ENCODE measurements at places on chromosomes 3 and 15. TPM values are rescaled to one million over a fixed set of nuclear protein-coding genes. Genes with fewer than 3 reads are reported as not detected.

The GHRL gene
- not detected for total RNA-seq

GRCh38 chr15:78715434-78715833 lies 74.4 kb upstream of the CHRNB4 start:
- H3K4me1 ChIP-seq: no peaks in the 10 kb centered on the region
- no peak overlapping the region for H3K4me3 ChIP-seq
- no peaks in the 10 kb centered on the region for H3K27me3 ChIP-seq
- H3K27ac ChIP-seq: no peak overlapping the region
- no peak for DNase-seq

The GNL3 gene
- 113 TPM for total RNA-seq

- H3K27ac ChIP-seq: no peak overlapping the region
- no peaks in the 10 kb centered on the region for H3K36me3 ChIP-seq
- H3K27me3 ChIP-seq: no peaks in the 10 kb centered on the region
- DNase-seq: peak; percentile 47
These were observed 36.0 kb downstream of the PSTPIP1 start for GRCh38 chr15:77030928-77031375.

GRCh38 chr15:25543196-25543595 lies 104.4 kb upstream of the UBE3A start:
- DNase-seq: no peak
- H3K36me3 ChIP-seq: no peaks in the 10 kb centered on the region
- no peaks in the 10 kb centered on the region for H3K27me3 ChIP-seq
- no peak overlapping the region for H3K27ac ChIP-seq
- no peak overlapping the region for H3K4me3 ChIP-seq

The STXBP5L gene
- total RNA-seq: 1.7 TPM

DNA sequence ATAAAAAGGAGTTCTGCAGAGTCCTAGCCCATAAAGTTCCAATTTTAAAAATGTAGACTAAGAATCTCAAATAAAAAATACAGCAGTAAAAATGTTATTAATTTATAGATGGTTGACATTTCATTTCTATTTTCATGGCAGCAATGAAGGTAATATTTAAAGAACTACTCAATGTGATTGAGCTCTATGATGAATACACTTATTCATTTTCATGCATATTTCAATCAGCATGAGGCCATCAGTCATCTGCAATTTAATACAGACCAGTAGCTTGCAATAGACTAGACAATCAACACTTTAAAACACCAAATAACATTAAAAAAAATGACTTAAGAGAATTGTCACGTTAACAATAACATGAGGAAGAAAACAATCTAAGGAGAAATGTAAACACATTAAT lies 1295.8 kb upstream of the ALCAM start:
- no peak overlapping the region for H3K4me3 ChIP-seq
- H3K4me1 ChIP-seq: no peaks in the 10 kb centered on the region
- H3K27me3 ChIP-seq: no peaks in the 10 kb centered on the region
- no peak overlapping the region for H3K27ac ChIP-seq
- H3K36me3 ChIP-seq: no peaks in the 10 kb centered on the region

Data from endodermal cell (in vitro differentiated cells).